GM12864 (cell line): ENCODE measurements at places on chromosomes 13 and 19.

GRCh38 chr13:114185182-114185971 is 6.3 kb downstream of the CFAP97D2 start:
- no peak for DNase-seq

- DNase-seq: no peak
Observed at GRCh38 chr19:28730791-28731512, 482.0 kb downstream of the UQCRFS1 start.

DNA sequence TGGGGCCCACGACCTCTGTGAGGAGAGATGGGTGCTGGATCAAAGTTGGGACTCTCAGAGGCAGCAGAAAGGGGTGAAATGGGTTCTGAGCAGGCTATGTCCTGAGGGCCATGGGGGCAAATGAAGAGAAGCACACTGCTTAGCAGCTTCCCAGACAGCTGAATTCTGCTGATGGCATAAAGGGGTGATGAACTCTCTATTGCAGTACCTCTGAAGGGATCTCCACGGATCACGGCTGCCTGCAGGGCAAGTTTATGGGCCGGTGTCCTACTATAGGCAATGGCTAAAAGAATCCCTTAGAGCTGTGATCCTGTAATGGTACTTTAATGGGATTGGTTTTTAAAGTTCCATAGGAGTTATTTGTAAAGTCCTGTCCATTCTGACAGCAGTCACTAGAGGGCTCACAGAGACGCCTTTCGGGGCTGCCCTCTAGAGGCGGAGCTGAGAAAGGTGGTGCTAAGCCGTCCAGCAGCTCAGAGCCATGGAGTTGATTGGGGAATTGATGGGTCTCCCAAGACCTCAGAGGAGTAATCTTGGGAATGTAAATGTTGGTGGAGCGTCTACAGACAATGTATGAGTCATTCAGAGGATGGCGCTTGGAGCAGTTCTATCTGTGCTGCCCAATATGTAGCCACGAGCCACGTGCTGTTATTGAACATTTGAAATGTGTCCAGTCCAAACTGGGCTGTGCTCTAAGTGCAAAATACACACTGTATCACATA is 287.3 kb downstream of the COG6 start:
- no peak for DNase-seq

DNA sequence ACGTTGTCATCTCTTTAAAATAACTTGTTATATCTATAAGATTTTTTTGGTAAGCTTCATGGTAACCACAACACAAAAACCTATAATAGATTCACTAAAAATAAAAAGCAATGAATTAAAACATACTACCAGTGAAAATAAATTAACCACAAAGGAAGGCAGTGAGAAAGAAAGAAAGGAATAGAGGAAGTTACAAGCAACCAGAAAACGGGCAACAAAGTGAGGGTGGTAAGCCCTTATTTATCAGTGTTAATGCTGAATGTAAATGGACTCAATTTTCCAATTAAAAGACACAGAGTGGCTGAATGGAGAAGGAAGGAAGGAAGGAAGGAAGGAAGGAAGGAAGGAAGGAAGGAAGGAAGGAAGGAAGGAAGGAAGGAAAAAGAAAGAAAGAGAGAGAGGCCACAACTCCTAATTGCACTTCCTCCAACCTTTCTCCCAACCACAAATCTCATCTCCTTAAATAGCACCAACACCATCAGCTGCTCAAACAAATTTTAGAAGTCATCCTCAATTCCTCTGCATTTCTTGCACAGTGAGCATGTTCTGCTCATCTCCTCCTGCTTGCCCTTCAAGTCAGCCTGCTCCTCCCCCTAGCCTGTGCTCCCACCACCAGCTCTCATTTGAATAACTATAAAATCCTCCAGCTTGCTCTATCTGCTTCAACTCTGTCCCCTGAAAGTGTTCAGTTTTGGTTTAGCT is 48.6 kb downstream of the CCNA1 start:
- no peak for DNase-seq

DNA sequence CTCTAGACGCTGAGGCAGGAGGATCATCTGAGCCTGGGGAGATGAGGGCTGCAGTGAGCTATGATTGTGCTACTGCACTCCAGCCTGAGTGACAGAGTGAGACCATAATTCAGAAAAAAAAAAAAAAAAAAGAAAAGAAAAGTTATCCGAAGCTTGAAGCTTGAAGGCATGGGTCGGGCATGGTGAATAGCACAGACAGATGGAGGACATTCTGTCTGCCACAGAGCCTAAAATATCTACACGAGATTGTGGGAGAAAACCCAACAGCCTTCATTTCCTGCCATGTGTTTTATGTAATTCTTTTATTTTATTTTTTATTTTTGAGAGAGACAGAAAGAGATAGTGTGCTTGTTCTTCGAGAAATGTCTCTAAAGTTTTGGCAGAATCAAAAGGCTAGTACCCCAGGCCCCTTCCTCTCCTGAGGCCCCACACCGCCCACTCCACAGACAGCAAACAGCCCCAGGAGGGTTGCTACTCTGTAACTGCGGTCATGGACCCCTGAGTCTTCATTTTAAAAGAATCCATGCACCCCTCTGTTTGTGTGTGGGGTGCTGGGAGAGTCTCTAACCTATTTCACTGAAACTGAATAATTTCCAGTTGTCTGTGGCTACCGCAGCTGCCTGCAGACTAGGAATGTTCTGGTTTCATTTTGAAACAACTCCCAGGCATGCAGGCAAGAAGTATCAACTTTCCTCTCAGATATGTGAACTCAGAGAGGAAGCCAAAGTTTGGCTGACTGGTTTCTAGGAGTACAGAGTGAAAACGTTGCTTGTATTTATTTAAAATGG is 38.4 kb upstream of the RCBTB2 start:
- DNase-seq: no peak

DNA sequence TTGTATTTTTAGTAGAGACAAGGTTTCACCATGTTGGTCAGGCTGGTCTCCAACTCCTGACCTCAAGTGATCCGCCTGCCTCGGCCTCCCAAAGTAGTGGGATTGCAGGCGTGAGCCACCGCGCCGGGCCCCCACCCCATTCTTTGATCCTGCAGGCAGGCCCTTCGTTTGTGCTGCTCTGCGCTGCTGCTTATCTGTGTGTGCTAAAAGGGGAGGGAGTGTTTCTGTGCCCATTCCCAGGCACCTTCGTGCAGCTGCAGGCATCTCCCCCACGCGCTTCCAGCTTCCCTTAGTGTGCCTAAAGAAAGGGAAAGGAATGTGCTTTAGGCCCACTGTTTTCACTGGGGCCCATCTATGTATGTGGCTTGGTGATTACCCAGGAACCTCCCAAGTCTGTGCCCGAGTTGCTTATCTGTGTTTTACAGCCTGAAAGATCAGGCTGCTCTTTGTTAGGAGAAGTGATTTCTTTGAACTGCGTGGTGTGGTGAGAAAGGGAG is 27.2 kb downstream of the EPN1 start:
- DNase-seq: no peak

GRCh38 chr19:47225746-47226425 is 5.1 kb downstream of the BBC3 start:
- DNase-seq: no peak

GRCh38 chr13:64528838-64529237 is 2701.3 kb downstream of the PCDH9 start:
- no peak for DNase-seq

GRCh38 chr13:97307882-97308624 is 85.9 kb downstream of the MBNL2 start:
- no peak for DNase-seq
